Breast epithelium (tissue), 4 donors: ENCODE measurements at places on chromosomes 7 and 10. TPM values are rescaled to one million over a fixed set of nuclear protein-coding genes. Genes with fewer than 3 reads are reported as not detected.

The TWIST1 gene
- total RNA-seq = 7.2 TPM

The C7orf33 gene
- total RNA-seq = not detected

DNA sequence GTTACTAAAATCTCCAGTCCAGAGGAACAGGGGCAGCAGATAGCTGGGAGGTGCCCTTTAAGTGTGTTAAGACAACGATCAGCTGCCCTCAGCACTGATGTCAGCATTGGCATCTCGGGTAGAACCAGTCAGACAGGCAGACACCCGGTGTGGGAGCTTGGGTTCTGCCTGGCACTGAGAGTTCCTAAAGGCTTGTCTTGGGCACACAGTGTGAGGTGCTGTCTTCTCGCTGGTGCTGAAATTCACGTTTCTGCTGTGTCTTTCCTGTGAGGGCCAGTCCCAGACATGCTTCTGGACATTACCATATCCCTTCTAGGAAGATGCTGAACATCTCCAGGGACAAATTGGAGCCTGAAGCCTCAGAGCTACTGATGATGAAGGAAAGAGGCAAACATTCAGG is 156.2 kb downstream of the DNAJB6 start:
- peak; percentile 4 for DNase-seq

DNA sequence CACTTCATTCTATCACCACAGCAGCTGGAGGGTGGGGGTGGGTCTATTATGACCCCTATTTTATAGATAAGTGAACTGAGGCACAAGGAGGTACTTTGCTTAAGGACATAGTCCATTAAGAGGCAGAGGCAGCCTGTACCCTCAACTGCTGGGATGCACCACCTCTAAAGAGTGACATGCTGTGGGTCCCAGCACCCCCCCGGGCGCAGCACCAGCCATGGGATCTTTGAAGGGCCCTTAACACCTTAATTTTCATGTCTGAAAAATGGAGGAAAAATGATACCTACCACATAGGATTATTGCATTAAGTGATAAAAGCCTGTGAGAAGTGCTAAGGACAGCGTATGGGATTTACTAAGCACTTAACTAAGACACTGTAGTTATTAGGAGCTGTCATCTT is 15.4 kb downstream of the ADCYAP1R1 start:
- no peak for DNase-seq

The IDI2 gene
- not detected for total RNA-seq

GRCh38 chr10:10589540-10590303 is 427.9 kb upstream of the CELF2 start:
- no peak for DNase-seq

The FAM237B gene
- not detected for total RNA-seq

- DNase-seq = no peak
These were observed 55.9 kb downstream of the FAM204A start for GRCh38 chr10:118286051-118286838.
